ENCODE measurements at places on chromosomes 1 and 21. TPM values are rescaled to one million over a fixed set of nuclear protein-coding genes. Genes with fewer than 3 reads are reported as not detected.

The TATDN3 gene
- total RNA-seq = 14.3 TPM

The PAQR6 gene
- 3.3 TPM for total RNA-seq

The CD52 gene
- total RNA-seq = not detected

The TAS1R3 gene
- 0.07 TPM for total RNA-seq

The CTSK gene
- total RNA-seq = 1.7 TPM

The BATF3 gene
- total RNA-seq = 32.0 TPM

The ANKRD35 gene
- total RNA-seq = not detected

The CHD5 gene
- 0.69 TPM for total RNA-seq

The C8B gene
- total RNA-seq = not detected

The STIL gene
- 9.8 TPM for total RNA-seq

The SHISA4 gene
- 17.3 TPM for total RNA-seq

The CBR1 gene
- total RNA-seq = 169 TPM

The ATAD3C gene
- not detected for total RNA-seq

The LRRC39 gene
- total RNA-seq = not detected

The TNNI3K gene
- not detected for total RNA-seq

The FAM163A gene
- total RNA-seq = not detected

The MCOLN3 gene
- total RNA-seq = 3.6 TPM
